ENCODE measurements at places on chromosomes 5 and 9.
A peak's percentile ranks its signal among the peaks of the same experiment; 100 is the strongest.

DNA sequence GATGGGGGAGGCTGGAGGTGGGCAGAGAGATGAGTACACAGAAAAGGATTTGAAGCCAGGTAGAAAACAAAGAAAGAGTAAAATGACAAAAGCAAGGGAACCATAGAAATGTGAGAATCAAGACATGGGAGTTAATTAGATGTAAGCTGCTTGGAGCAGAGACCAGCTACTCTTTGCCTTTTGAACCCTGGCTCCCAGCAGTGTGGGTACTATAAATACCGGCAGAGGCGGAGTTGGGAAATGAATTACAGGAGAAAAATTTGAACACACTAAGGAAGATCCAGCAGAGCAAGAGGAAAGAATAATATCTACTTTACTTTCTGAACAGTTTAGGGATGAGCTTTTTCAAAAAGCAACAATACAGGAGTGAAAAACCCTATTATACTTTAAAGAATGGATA lies 36.5 kb downstream of the KIF24 start:
- DNase-seq, result no peak

DNA sequence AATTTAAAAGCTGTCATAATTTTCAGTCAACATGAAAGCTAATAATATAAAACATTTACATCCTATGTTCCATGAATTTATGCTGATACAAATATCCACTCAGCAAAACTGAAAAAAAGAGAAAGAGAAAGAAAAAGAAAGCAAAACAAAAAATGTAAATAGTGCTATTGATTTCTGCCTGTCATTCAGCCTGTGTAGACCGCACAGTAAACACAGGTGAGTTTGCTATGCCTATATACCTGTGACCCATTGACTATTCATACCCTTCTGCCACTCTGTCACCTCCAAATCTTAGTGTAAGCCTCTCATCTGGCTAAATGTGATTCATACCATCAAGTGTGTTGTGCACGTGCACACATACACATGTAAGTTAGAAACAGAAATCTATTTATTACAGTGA lies 359.0 kb upstream of the RORB start:
- no peak for DNase-seq

DNA sequence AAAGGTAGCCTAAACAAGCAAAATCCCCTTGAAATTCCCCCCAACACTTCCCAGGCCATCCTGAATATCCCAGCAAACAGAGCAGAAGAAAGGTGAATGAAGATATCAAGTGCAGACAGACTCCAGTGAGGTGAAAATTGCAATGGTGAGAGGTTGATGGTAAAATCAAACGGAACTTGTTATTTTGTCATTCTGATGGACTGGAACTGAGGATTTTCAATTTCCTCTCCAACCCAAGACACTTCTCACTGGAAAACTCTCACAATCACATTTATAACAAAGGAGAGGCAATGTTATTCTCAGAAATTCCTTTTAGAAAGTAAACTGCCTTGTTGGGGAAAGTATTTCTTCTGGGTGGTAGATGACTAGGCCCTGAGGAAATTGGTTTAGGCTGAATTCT lies 412.4 kb upstream of the C9orf72 start:
- no peak for DNase-seq

DNA sequence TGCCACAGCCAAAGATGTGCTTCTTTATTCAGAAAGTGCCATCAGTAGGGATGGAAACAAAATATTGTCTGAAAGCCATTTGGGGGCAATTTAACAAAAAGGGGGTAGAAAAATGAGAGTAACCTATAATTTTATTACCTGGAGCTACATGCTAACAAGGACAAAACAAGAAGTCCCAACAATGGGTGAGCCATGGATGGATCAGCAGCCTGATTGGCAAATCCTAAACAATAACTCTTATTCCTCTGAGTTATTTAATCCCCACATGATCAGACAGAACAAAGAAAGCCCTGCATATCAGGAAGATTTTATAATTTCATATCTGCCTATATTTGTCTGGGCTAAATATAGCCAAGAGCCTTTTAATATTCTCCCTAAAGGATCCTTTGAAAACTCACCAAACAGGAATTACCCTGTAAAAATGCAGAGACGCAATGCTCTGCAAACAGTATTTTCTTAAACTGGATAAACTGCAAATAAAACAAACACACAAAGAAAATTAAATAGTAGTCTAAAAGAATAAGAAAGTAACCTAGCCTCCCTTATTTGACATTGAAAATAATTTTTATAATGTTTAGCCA lies 483.4 kb downstream of the ZNF608 start:
- DNase-seq, result no peak

- no peak for DNase-seq
These were observed 100.6 kb upstream of the IER5L start for GRCh38 chr9:129278391-129279237.

- DNase-seq, result peak; percentile 14
These were observed 66.2 kb upstream of the WDR41 start for GRCh38 chr5:77558266-77558665.

DNA sequence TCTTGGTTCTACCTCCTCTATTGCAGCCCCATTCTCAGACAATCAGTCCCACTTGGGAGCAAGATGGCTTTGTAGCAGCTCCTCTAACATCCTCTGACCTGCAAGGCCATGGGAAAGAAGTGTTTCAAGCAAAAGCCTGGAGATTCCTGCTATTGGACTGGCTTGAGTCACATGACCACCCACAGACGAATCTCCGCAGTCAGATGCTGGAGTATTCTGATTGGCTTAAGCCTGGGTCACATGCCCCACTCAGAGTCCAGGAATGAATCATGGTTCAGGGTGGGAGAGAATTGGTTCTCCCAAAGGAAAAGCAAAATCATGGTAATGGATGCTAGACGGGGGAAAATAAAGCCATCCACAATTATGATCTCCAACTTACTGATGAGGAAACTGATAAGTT lies 22.6 kb upstream of the LMX1B start:
- DNase-seq, result no peak

DNA sequence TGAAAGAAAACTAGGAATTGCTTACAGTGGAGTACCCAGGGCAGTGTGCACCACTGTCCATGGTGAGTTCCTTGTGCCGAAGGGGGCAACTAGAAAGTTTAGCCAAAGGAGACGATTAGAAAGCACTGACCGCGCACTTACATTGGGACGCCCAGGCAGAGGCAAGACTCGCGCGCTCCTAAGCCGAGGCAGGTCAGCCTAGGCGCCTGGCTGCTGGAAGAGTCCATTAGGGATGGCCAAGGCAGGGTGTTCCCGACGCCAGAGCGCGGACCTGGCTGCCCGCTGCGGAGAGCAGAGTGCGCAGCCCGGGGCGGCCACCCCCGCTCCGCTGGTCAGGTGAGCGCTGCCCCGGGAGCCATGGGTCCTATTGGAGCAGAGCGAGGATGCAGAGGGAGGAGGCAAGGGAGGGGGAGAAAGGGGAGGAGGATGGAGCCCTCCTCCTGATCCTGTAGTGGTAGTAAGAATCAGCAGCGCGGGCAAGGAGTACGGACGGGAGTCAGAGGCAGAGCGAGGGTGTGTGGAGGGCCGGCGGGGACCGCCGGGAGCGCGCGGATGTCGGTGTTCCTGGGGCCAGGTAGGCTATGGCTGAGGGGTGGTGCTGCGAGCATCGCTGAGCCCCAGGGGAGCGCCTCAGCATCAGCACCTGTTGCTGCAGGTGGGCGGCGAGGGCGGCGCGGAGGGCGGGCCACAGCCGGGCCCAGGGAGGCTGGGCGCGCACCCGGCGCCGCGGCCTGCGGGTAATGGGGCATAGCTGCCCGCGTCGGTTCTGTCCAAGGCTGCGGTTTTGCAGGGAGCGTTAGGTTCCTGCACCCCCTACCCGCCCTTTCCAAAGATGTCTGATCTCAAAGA lies at the start of gene ADGRV1:
ADGRV1 (plus strand) TSS at position 454 of the 849 bp plus-strand sequence; CDS start at position 553, 99 bp downstream.
- DNase-seq, result peak; percentile 12

DNA sequence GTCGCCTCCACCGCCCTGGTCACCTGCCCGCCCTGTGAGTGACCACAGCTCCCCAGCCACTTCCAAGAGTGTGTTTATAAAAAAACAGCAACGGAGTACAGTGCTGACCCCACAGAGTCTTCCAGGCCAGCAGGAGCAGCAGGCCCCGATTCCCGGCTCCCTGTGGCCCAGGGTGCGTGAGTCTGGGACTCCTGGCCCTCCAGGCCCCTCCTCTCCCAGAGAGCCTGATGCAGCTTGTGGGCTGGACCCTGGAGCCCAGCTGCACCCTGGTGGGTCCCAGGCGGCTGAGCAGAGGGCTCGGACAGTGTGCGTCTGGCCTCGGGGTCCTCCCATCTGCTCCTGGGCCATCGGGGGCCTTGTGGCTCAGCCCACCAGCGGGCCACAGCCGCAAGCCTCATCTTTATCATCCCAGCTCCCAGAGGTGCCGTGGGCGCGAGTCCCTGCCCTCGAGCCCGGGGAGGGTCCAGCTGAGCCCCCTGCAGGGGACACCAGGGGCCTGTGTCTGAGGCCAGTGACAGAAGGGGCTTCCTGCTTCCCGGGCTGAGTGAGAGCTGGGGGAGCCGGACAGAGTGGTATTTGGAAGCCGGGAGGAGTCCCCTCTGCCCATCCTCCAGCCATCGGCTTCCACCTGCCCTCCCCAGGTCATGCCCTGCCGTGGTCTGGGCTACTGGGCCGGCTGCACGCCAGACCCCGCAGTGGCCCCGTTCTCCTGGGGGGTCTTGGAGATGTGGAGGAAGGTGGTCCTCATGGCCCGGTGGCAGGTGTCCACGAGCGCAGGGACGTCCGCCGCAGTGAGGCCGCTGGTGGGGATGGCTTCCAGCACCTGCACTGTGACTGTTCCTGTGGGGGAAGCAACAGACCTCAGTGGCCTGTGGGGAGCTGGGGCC lies 10.6 kb downstream of the EGFL7 start:
- DNase-seq, result no peak

GRCh38 chr5:74199005-74199404 lies 441.5 kb downstream of the ENC1 start:
- DNase-seq, result no peak

GRCh38 chr5:133696782-133697507 lies 84.6 kb upstream of the FSTL4 start:
- no peak for DNase-seq

DNA sequence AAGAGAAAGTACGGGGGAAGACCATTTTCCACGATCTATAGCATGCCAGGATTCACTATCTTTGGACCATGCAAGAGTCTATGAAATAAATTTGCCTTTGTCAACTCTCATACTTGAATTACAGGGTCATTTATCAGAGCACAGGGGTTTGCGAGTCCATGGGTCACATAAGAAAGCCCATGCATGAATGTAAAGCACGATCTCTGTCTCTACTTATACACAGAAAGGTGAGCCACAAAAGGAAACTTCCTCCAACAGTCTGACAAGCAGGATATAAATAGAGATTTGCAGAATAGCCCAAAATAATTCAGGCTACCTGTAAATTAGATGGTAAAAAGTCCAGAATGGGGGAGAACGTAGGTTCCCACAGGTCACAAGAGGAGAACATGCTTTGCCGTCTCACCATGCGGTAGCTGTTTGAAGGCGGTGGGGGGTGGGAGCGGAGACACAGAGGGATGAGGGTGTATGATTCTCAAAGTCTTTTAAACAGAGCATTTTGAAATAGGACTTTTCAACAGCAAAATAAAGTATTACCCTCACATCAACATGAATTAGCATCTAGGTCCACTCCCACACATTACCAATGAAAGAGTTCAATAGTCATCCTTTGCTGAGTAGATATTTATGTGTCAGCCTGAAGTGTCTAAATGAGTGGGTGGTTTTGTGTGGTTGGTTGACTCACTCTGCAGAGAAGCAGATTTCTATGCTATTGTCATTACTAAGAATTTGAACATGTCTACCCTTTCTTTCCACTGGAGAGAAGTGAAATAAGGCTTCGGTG lies 279.7 kb downstream of the EBF1 start:
- no peak for DNase-seq

DNA sequence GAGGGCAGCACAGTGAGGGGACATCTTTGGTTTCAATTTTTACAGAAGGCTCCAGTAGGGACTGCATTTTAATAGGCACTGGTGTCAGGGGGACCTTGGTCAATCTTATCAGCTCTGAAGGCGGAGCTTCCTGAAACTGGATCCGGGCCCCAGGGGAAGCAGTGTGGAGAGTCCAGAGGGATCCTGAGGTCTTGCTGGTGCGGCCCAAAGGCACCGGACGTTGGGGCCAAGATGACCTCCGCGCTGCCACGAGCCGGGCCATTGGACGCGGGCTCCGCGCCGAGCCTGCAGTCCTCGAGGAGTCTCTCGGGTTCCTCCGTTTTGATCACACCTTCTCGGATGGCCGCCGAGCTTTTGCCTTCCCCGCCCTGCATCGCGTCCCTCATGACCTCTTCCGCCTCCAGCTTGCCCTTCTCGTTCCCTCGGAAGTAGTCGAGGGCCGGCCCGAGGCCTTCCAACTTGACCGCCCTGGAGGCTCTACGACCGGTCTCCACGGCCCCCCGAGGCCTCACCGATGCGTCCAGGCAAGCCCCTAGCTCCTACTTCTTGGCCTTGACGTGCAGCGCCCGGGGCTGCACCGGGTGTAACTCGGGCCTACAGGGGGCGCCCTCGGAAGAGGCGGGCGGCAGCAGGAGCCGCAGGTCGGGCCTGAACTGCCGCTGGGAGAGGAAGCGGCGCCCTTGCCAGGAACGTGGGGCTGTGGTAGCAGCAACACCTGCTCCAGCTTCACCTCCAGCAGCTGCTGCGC lies 18.8 kb downstream of the C5orf52 start:
- DNase-seq, result no peak

GRCh38 chr5:156241266-156241665 lies 85.7 kb upstream of the SGCD start:
- no peak for DNase-seq

Data from heart right ventricle (tissue), 16 donors.